ENCODE measurements at places on chromosomes 7 and 10.

- no peak for DNase-seq
Measured at GRCh38 chr7:90111-91063, 102.0 kb upstream of the FAM20C start.

GRCh38 chr7:78333530-78334425 lies 535.2 kb downstream of the PHTF2 start:
- no peak for DNase-seq

- peak; percentile 37 for DNase-seq
Measured at GRCh38 chr7:30727061-30727945, 24.6 kb upstream of the INMT start.

DNA sequence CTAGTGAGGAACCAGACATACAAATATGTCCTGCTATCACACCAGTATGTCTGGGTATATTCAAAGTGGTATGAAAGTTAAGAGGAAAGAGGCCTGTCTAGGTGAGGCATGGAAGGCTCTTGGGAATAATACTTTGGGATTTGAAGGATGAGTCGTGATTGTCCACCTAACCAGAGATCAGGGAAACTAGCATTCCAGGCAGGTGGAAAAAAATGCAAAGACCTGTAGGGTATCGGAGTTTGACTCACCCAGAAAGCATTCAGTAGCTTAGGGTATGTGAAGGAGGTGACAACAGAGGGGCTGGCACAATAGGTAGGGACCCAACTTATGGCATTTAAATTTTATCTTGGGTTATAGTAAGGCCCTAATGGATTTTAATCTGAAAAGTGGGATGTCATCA lies 950 bp upstream of the GCC1 start:
- DNase-seq, result no peak

DNA sequence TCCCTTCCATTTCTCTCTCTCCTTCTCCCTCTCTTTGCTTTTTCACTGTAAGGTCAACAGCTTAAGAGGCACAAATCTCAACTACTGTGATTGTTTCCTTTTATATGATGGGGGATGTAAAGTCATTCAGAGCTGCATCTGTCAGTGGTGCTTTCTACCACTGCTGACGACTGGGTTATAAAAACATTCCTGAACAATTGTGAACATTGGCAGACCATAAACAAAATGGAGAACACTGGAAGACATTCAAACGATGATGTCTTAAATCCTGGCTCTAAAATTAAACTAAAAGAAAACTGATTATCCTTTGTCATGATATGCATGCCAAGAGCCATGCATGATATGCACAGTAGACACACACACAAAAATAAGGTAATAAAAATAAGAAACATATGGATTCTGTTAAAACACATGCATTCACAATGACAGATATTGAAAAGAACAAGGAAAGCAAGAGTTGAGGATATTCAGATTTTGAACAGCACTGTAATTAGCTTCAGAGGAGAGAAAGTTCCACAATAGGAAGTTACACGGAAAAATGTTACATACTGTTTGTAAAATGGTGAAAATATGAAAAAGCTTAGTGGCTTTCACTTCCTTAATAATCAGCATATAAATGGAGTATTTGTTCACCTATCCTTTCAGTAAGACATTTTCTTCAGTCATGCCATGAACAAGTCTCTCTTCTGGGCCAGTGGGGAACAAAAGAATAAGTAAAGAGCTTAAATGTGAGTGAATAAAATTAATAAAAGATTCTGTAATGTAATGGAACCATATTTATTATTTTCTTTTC lies 89.2 kb downstream of the RNLS start:
- no peak for DNase-seq

DNA sequence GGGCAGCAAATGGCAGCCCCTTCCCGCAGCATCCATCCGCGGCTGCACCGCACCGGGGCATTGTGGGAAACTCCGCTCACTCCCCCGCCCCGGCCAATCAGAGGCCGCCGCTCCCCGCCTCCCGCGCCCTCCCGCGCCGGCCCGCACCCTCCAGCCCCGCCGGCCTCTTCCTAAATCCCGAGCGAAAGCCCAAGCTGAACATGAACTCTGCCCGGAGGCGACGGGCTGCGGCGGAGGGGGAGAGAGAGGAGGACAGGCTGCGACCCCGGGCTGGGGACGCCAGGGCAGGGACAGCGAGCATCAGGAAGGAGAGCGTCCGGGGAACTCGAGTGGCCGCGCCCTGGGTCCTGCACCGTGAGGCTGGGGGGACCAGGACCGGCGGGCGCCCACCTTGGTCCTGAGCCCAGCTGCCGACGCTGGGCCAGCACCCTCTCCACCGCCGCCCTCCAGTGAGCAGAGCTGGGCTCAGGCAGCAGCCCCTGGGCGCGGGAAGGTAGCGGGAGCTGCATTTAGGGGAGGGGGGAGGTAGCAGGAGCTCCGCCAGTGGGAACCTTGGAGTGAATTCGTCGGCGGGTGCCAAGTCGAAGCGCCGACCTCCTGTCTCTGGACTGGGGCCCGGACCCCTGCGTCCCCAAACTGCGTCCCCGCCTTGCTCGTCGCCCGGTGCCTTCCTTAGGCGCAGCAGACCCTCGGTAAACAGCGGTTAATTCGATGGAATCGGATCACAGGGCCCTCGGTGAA lies at the start of gene DGKI:
Gene DGKI, minus strand, starts transcription at position 148 of the 741 bp plus-strand sequence.
- DNase-seq, result no peak

GRCh38 chr10:80462981-80463741 lies 9.1 kb downstream of the TSPAN14 start:
- DNase-seq, result no peak

GRCh38 chr10:124688889-124689670 lies 55.1 kb downstream of the FAM53B start:
- DNase-seq, result peak; percentile 79

DNA sequence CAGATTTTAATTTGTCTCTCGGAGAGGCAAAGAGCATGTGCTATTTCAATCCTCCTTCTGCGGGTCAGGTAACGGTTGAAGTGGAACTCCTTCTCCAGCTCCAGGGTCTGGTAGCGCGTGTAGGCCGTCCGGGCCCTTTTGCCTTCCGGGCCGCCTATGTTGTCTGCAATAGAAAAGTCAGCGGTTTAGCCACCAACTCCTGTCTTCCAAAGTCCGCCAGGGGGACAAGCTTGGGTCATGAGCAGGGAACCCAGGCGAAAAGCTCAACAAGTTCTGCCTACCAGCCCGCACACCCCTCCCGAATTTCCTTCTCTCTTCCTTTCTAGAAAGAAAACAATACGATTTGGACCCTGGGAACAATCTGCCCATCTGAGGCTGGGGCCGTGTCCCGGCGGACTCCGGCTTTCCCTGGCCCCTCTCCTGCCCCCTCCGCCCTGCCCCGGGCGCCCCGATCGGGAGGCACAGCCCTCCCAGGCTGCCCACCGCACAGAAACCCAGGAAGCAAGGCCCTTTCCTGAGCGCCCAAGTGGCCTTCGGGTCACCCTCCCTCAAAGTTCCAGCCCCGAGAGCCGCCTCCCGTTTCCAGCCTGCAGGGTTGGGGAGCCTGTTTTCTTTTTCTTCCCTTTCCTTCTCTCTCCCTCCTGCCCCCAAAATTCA lies 1.4 kb downstream of the HOXA5 start:
- no peak for DNase-seq

GRCh38 chr7:92448205-92448747 lies 994 bp downstream of the GATAD1 start:
- peak; percentile 63 for DNase-seq
